ENCODE measurements at places on chromosomes 5 and 9.

GRCh38 chr9:87569518-87569917 lies 71.9 kb downstream of the DAPK1 start:
- DNase-seq: no peak

DNA sequence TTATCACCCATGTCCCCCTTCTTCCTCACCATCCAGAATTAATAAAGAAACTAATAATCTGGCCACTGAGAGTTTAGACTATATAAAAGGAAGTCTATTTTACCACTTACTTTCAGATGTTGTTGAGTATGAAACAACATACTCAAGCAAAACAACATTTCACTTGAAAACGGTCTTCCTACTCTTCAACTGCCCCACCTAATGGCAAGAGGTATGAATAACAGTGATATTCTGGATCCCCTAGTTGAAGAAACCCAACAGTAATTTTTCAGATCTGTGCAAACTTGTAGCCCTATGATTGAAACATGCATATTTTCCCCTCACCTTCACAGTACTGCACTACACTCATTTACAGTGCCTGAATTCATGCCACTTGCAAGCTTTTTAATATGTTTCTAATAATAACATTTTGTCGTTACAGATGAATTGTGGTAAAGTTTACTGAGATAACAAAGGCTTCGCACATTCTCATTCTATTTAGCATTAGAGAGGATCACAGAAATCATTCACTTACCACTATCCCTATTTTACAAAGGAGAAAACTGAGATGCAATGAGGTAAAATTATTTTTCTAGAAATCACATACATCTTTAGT lies 267.9 kb upstream of the PDE4D start:
- DNase-seq: no peak

- DNase-seq: no peak
These were observed 3.4 kb downstream of the CCDC180 start for GRCh38 chr9:97310896-97311295.

- DNase-seq: no peak
These were observed 614.1 kb downstream of the PTPRD start for GRCh38 chr9:9998491-9999287.

DNA sequence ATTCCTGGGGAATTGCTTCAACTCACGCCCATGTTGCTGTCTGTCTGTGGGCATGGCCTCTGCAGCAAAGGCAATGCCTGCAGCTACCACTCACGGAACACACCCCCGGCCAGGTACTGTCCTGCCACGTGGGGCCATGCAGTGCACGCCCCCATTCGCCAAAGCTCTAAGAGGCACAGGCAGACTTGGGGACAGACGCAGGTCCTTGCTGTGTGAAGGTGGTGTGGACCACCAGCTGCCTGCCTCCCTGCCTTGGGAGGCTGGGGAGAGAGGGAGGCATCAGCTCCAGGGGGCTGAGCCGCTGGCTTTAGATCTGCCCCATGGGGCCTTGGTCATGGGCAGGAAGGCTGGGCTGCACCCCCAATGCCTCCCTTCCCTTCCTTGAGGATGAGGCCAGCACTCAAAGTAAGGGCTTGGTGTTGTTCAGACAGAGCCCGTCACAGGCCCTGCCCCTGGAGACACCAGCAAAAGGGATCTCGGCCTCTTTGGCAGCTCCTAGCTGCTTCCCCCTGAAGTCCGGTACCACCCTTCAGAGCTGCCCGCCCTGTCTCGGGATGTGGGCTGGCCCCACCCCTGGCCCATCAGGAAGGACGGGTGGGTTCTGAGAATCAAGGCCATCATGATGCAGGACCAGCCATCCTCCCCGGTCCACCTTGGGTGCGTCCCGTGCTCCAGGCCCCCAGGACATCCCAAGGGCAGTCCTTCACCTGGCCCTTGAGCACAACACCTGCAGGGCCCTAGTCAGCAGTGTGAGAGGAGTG lies 2.3 kb downstream of the GRIN1 start:
- DNase-seq: no peak

GRCh38 chr9:21553441-21553840 lies 71.3 kb upstream of the IFNE start:
- DNase-seq: no peak

GRCh38 chr5:72301557-72301956 lies 18.5 kb downstream of the MRPS27 start:
- DNase-seq: no peak

- DNase-seq: no peak
These were observed 2.0 kb upstream of the PHPT1 start for GRCh38 chr9:136847088-136847825.

DNA sequence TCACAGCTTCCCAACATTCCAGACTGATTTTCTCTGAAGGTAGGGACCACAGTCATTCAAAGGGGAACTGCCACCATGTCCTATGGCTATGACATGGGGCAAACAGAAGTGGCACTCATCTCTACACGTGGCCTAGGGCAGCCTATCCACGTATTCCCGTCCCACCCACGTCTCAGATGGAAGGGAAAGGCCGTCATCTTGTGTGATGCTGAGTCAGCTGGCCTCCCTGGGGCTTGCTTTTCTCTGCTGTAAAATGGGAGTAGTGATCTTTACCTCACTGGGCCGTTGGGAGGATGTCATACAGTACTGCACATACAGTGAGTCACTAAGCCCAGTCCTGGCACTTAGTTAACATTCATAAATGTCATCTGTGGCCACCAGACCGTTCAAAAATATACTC lies 72.3 kb downstream of the RAPGEF1 start:
- no peak for DNase-seq
